ENCODE measurements at places on chromosomes 6 and 20.

GRCh38 chr6:121443971-121444541, 8.6 kb downstream of the GJA1 start:
- no peak for DNase-seq

GRCh38 chr6:36383606-36384005, 3.9 kb downstream of the ETV7 start:
- no peak for DNase-seq

GRCh38 chr6:161508341-161508740, 234.5 kb upstream of the AGPAT4 start:
- no peak for DNase-seq

DNA sequence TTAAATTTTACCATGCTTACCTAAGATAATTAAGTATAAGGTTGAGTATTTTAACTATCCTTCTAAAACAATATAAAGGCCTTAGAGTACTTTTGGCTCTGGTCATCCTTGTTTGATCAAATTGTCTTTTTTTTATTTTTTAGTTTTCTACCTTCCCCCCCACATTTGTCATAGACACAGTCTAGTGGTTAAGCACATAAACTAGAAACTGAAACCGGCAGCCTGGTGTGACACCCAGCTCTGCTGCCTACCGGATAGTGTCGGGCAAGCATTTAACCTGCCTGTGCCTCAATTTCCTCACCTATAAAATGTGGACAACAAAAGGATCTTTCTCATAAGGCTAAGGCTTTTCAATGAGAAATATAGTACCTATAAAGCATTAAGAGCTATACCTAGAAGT, 21.6 kb upstream of the TULP4 start:
- no peak for DNase-seq

GRCh38 chr6:41269166-41269565, 17.3 kb downstream of the TREM1 start:
- no peak for DNase-seq

DNA sequence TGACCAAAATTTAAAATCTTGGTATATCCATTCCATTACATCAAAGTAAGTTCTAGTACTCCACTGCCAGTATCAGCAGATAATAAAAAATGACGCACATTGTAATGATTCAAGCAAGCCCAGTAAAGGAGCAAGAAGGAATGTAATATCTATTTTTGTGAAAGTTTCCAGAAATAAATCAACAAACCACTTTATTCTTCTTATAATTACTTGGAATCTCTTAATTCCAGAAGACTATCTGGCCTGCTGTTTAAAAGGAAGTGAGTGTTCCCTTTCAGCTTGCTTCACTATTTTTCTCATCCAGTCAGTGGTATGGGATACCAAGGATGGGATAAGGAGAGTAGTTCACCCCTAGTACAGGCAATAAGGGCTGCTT, 42.2 kb upstream of the DSE start:
- DNase-seq = no peak

DNA sequence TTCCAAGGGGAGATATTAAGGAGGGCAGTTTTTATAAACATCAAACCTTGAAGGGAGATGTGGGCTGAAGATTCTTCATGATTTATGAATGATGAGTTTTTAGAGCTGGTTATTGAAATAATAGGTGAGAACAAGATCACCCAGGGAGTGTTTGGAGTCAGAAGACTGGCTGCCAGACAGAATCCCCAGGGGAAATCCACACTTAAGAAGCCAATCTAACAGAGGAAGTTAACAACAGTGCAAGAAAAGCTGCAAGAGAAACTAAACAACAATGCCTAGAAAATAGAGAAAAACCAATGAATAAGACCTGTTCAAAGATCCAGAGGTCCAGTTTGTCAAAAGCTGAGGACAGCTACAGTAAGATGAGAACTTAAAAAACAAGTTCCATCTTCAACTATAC, 167.9 kb upstream of the MAN1A1 start:
- no peak for DNase-seq

- no peak for DNase-seq
These were observed 12.7 kb downstream of the FAM110A start for GRCh38 chr20:845941-846893.

- DNase-seq = no peak
These were observed 15.9 kb upstream of the MDGA1 start for GRCh38 chr6:37713529-37714119.

DNA sequence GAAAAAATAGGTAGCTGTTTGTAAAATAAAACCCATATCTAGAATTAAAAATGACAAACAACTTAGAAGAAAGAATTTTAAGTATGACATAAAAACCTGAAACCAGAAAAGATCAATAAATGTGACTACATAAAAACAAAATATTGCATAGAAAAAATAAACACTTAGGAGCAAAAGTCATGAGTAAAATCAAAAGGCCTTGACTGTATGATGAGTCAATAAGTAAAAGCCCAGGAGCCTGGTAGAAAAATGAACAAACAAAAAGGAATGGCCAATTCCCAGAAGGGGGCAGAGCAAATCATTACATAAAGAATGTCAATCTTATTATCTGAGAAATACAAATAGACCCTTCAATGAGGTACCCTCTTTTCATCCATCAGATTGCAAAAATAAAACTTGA, 20.7 kb upstream of the ENPP1 start:
- no peak for DNase-seq

GRCh38 chr6:66638099-66638498, 931.1 kb upstream of the EYS start:
- no peak for DNase-seq

DNA sequence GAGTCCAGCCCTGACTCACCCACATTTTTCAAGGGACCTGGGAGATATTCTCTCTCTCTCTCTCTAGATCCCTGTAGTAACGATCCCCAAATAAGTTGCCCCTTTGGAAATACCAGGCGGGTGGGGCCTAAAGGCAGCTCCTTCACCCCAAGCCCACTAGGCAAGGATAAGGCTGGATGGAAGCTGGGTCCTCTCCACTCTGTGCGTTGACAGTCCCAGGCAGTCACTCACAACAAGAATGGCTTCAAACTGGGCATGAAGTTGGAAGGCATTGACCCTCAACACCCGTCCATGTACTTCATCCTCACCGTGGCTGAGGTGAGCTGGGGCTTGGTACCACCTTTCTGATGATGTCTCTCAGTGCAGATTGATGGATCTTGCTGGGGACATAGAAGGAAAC, 21.6 kb downstream of the L3MBTL1 start:
- DNase-seq = no peak

DNA sequence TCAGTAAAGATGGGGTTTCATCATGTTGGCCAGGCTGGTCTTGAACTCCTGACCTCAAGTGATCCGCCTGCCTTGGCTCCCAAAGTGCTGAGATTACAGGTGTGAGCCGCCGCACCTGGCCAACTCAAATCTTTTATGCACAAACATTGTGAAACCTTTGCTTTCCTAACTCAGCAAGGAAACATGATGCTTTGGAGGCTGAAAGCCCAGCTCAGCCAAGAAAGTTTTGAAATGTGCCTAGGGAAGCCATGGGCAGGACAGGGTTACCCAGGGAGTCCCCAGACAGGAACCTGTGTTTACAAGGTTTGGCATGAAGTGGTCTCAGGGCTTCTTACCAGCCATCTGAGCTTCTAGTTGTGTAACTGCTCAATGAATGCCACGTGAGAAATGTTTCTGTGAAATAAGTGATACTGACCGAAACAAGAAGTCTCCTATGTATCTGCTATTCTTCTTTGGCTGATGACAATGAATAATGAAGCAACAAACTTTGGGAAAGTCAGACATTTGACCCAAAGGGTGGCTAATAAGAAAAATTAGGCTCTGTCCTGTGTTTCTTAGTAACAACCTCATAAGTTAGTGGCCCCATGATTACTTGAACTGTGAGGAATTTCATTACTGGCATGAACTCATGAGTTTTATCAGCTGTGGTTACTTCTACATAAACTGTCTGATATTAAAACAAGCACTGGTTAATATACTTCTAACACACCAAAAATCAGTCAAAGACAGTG, 163.5 kb downstream of the KIF6 start:
- no peak for DNase-seq

GRCh38 chr20:12531626-12532025, 477.1 kb upstream of the SPTLC3 start:
- DNase-seq = no peak

DNA sequence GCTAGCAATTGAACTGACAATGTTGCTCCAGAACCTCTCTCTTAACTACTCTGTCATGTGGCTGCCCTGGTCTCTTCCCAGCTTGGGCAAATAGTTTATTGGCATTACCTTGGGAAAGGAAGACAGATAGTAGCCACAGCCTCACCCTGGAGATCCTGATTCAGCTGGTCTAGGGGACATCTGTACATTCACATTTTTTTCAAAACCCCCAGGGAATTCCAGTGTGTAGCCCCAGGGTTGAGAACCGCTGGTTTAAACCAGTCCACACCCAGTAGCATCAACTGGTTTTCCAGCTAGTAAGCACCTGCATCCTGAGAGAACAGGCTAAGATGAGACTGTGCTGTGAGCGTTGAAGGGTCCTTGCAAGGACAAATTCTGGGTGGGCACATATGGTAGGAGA, 9.6 kb downstream of the SCUBE3 start:
- no peak for DNase-seq

GRCh38 chr6:89197141-89197540, 20.0 kb downstream of the GABRR1 start:
- no peak for DNase-seq

All from NCI-H1092 treated with DMSO at 0.1 percent for 48 hours (cell line).